ENCODE measurements at places on chromosomes 6 and 20.

GRCh38 chr6:130298258-130298657, 67.6 kb upstream of the TMEM200A start:
- no peak for DNase-seq

GRCh38 chr6:28983838-28984237, 21.3 kb downstream of the ZNF311 start:
- no peak for DNase-seq

- DNase-seq, result no peak
Measured at GRCh38 chr6:131876545-131876944, 68.7 kb downstream of the ENPP1 start.

DNA sequence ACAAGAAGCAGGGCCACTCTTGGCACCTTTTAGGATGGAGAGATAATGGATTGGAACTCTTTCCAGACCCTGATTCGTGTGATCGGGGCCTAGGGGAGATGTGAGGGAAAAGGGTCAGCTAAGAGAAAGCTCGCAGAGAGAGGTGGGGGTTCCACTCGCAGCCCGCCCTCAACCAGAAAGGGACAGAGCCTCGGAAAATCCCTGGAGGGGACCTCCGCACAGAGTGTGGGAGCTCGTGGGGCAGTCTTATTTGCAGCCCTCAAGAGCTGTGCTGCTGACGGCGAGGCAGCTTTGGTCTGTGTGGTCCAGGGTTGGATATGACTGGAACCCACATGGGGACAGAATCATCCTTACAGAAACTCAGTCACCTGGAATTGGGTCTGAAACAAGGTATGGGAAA, 184.3 kb upstream of the PMEPA1 start:
- no peak for DNase-seq

DNA sequence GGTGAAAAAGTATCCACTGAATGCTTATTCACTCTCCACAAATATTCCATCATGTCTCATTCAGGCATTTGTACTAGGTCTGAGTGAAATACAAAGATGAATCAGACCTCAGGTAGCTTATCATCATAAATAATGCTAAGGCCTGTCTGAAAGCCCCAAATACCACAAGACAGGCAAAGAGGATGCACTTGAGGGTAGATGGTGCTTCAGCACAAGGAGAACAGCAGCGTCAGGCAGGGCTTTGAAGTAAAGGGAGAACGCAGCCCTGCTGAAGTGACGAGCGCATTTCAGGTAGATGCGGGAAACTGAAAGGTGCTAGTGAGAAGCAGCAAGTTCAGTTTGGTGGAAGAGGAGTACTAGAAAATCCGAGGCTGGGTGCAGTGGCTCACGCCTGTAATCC, 38.7 kb downstream of the MAP3K5 start:
- no peak for DNase-seq

DNA sequence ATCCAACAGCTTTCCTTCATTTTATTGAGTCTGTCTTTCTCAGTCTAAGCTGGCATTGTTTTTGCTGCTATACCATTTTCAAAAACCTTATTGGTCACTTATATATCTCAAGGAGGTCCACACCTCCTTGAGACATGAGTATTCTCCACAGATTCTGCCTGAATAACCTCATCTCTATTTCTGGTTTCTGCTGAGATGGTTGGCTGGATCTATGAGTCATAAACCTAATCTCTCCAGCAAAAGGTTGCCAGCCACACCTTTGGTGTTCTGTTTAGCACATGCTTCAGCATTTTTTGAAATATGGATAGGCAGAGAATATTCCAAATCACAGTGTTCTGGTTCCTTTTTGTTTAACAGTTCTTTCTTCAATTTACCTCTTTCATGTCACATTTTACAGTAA, 40.8 kb upstream of the TMEM244 start:
- DNase-seq, result no peak

DNA sequence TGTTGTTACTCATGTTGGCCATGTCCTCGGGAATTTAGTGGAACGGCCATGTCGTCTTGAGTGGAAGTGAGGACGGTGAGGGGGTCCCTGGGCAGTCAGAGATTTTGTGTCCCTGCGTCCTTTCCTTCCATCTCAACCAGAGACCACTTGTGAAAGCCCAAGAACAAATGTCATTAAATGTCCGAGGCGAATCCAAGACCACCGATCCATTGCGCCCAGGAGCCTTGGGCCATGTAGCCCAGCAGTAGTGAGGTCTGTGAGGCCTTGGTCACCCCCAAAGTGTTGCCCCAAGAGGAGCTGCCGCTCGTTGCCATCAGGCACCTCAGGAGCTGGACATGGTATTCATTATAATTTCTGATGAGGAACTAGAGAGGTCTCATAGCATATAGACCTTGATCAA, 17.4 kb upstream of the MICB start:
- DNase-seq, result no peak

- no peak for DNase-seq
Measured at GRCh38 chr6:24238700-24239099, 112.7 kb downstream of the NRSN1 start.

DNA sequence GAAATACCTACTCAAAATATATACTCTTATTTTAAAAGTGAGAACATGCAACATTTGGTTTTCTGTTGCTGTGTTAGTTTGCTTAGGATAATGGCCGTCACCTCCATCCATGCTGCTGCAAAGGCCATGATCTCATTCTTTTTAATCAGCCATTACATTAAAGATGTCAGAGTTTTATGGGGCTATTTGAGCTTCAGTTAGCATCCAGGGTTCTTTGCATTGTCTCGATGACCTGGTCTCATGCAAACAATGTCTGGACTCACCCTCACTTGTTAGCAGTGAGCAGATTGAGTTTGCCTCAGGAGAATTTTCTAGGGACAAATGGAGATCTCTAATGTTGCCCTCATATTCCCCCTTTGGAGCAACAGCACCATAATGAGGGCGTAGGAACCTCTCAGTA, 458.7 kb upstream of the AGPAT4 start:
- DNase-seq, result no peak

GRCh38 chr6:36677753-36678487, 594 bp upstream of the CDKN1A start:
- no peak for DNase-seq

DNA sequence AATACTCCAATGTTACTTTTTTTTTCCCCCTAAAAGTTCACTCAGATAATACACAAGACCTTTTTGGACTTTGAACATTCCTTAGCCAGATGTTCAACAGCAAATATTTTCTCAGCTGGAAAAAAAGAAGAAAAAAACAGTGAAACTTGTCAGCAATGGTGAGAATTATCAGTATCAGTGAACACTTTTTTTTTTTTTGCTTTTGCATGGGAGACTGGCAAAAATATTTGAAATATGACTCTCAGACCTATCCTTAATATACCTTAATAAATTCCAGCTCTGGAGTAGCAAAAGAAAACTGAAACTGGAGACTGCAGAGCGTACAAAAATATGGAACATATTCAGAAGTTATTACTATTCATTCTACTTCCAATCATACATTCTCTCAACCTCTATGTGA, 92.3 kb downstream of the RFPL4B start:
- DNase-seq, result peak; percentile 49

- DNase-seq, result no peak
Measured at GRCh38 chr20:38874460-38875174, 51.6 kb upstream of the FAM83D start.

DNA sequence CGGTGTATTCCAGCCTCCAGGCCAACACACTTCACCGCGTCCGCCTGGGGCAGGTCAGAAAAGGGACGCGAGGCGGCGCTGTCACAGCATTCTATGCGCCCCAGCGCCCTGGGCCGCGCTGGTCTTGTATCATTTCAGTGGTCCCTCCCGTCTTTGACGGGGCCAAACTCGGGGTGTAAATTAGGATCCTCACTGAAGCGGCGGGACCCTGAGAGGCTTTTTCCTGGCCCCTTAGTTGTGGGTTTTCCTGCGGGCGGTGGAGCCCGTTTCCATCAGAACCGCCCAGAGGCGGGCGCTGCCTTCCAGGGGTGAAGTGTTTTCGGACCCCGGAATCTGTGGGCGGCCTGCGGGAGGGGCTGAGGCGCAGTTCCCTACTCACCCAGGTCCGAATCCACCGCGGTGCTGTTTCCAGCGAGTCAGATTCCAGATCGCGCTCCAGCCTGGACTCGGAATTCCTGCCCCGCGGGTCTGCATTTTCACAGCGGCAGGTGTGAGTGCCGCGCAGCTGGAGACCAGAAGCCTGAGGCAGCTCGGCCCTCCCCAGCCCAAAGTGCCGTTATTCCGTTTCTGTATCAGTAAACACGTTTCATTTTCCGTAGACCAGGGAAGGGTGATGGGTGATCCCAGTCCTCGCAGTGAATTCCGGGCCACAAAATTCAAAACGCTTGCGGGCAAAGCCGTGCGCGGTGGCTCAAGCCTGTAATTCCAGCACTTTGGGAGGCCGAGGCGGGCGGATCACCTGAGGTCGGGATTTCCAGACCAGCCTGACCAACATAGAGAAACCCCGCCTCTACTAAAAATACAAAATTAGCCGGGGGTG, 3.9 kb upstream of the MICB start:
- no peak for DNase-seq

DNA sequence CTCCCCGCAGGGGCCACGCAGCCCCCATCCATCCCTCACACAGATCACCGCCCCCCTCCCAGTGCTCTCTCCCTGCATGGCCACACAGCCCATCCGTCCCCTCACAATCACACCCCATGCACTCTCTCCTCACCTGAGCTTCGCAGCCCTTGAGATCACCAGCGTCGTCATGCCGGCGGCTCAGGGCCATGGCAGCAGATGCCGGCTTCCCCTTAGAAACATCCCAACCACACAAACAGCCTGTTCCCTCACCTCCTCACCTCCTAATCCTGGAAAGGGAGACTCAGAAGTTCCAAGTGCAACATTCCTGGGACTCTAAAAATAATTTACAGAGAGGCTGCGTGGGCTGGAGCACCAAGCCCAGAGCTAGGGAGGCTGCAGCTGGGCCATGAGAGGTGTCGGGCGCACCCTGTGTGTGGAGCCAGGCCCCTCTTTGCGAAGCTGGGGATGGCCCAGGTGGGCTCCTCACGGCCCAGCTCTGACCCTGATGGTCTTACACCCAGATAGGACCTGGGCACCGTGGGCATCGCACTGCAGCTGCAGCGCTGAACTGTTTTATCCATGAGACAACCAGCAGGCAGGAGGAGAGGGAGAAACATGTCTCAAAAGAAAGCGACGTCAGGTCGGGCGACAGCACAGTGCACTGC, 125.3 kb downstream of the DLL1 start:
- no peak for DNase-seq

DNA sequence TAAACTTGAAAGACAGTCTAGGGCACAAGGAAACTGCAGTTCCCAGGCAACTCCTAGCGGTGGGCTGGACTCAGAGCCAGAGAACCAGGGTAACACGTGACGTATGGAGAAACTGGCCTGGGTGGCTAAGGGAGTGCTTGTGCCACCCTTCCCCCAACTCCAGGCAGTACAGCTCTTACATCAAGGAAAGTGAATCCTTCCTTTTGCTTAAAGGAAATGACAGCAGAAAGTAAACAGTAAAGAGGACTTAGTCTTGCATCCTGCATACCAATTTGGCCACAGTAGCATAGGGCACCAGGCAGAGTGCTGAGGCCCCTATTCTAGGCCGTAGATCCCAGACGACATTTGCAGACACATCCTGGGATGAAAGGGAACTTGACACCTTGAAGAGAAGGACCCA, 322.8 kb downstream of the CD109 start:
- DNase-seq, result no peak

- no peak for DNase-seq
Measured at GRCh38 chr6:107806691-107807090, 17.4 kb downstream of the SCML4 start.

DNA sequence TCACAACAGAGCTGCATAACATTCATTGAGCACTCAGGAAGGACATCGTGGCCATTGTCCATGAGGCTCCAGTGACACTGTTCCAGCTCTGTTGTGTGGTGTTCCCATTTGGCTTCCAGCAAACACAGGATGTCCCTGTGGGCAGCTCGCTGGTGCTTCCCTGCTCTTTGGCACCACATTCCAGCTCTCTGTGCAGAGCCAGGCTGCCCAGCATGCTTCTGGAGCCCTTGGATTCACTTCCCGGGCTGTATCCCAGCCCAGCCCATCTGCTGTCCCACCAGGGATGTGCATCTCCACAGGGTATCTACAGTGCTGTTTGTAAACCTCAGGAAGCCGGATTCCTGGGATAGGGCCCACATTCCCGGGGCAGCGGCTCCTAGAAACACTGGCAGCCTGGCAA, 57.2 kb downstream of the CTCFL start:
- no peak for DNase-seq

- DNase-seq, result no peak
Measured at GRCh38 chr6:34928695-34929094, 39.6 kb downstream of the ANKS1A start.

DNA sequence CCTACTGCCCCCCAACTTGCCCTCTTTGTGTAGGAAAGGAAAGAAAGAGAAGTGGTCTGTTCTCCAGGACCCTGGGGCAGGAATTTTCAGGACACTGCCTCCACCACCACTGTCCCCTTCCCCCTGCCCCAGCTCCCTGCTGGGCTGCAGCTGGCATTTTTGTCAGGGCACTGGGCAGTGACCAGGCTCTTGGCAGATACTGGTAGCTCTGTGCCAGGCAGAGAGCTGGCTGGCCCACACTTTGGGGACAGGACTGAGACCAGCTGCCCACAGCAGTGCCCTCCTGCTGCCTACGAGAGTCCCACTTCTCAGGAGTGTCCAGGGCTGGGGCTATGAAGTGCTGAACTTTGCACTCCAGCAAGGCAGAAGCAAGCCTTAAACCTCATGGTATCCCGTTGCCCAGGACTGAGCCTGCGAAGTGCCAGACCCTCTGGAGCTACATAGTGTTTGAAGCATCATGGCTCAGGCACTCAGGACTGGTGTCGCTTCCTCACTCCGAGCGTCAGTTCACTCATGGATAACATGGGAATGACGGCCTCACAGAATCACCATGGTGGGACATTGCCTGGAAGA, 19.3 kb downstream of the SLC13A3 start:
- no peak for DNase-seq

- DNase-seq, result no peak
Measured at GRCh38 chr6:44219053-44219814, 2.5 kb downstream of the MYMX start.

GRCh38 chr6:139868576-139868975, 494.1 kb upstream of the CITED2 start:
- no peak for DNase-seq

DNA sequence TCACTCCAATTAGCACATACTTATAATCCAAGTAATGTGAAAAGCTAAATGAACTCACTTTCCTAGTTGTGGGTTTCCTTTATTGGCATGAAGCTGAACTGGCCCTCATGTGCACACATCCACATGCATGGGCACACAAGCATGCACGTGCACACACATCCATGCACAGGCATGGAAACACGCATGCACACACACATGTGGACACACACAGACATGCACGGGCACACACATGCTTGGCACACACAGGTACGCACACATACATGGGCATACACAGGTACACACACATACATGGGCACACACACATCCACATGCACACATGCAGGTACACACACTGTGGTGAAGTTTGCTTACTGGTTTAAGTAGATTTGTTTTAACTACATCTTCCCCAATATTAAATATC, 23.8 kb downstream of the SYNDIG1 start:
- no peak for DNase-seq

GRCh38 chr20:2231701-2232100, 64.1 kb upstream of the TGM3 start:
- DNase-seq, result no peak

All from fibroblast of skin of left biceps (primary cell).